ENCODE measurements at places on chromosomes 7 and 10.

DNA sequence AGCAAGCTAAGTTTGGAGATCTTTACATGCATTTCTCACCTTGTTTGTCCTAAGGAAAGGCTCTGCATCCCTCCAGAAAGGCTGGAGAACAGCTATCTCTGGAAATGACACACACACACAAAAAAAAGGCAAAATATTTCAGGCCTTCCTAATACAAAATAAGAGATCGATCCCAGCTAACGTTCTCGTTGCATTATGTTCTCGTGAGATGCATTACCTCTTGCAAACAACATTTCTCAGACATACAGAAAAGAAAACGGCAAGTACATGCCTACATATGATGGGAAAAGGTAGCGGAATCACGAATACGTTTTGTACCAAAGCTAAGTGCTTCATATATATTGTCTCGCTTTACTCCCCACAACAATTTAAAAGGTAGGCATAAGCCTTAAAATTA is 488 bp downstream of the MTERF1 start:
- DNase-seq, result no peak

- no peak for DNase-seq
These were observed 41.6 kb downstream of the MRPS33 start for GRCh38 chr7:140972876-140973829.

GRCh38 chr10:127043301-127043700 is 138.1 kb downstream of the DOCK1 start:
- DNase-seq, result no peak

- DNase-seq, result no peak
These were observed 152.5 kb downstream of the PPP1R9A start for GRCh38 chr7:95059842-95060313.

DNA sequence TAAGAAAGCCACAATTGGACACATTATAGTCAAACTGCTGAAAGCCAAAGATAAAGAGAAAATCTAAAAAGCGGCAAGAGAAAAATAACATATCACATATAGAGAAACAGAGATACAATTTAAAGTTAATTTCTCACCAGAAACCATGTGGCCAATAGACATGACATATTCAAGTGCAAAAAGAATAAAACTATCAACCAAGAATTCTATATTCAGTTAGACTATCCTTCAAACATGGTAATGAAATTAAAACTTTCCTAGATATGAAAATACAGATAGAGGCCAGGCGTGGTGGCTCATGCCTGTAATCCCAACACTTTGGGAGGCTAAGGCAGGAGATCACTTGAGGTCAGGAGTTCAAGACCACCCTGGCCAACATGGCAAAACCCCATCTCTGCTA is 129.1 kb upstream of the RNF32 start:
- no peak for DNase-seq

GRCh38 chr10:69955897-69956740 is 96.5 kb upstream of the MACROH2A2 start:
- DNase-seq, result no peak

DNA sequence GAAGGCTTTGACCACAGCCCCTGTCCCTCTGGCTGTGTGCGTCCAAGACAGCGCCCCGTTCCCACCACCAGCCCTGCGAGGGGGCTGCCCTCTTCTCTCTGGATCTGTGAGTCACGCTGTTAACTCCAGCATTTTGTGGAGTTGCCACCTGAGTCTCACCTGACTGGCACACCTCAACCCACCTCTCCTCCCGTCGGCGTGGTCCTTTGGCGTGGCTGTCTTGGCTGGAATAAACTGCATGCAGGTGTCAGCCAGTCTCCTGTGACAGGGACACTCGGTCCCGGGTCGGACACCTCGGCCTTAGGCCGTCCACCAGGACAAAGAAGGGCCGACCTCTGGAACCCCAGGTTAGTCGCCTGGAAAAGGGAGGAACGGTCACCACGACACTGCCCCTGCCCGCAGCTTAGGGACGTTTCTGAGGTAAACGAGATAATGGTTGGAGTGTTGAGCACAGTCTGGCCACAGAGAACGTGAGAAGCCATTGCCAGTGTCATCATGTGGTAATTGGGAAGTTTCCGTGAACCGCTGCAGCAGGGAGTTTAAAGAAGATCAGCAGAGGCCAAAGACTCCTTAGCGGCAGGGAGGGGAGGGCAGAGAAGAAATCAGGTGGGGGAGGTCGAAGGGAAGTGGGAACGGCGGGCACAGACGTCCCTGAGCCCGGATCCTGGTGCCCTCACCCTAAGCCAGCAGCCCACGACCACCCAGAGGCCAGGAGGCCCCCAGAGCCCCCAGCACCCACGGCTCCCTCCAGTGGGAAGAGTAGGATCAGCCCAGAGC is 73.6 kb upstream of the FAM20C start:
- peak; percentile 21 for DNase-seq

DNA sequence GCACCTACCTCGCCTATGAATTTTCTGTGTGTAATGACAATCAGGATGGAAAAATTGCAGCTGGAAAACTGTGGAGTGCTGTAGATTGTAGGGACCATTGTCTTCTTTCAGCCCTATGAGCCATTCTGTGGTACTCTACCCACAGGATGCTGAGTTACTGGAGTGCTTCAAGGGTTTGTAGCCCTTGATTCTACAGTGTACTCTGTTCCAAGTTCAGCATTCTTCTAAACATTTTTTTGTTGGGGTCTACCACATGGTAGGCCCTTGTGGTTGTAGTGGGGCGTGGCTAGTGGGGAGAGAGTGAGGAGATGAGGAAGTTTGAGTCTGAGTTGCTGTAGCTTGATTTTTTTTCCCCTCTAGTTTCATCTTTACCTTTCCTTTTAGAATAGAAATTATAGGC is 33.5 kb downstream of the REEP3 start:
- DNase-seq, result peak; percentile 92

DNA sequence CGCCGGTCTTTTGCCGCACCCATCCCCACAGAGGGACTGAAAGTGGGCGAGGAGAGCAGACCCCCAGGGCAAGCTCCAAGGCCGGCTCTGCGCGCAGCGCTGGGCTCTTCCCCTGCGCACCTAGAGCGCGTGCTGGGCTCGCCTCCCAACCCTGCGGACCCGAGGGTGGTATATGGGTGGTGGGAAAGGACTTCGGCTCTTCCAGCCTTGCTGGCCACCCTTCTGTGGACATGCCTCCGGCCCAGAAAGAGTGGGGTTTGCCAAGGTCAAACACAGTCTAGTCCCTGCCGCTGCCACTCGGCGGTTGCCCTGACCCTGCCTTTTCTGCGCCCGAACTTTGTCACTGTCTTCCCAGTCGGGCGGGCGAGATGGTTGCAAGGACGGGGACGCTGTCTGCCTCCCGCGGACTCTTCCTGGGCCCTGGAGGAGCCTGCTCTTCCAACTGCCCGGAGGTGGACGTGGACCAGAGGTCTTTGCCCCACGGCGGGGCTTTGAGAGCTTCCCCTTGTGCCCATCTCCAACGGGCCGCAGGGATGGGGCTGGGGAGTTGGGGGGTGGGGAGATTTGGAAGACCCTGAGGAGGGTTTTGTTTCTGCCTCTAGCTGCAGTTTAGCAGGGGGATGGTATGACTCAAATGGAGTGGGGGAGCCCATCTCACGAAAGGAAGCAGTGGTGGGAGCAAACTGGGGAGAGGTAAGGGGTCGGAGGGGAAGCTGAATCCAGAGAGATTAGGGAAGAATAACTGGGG is 1.5 kb downstream of the ADCY1 start:
- DNase-seq, result no peak

DNA sequence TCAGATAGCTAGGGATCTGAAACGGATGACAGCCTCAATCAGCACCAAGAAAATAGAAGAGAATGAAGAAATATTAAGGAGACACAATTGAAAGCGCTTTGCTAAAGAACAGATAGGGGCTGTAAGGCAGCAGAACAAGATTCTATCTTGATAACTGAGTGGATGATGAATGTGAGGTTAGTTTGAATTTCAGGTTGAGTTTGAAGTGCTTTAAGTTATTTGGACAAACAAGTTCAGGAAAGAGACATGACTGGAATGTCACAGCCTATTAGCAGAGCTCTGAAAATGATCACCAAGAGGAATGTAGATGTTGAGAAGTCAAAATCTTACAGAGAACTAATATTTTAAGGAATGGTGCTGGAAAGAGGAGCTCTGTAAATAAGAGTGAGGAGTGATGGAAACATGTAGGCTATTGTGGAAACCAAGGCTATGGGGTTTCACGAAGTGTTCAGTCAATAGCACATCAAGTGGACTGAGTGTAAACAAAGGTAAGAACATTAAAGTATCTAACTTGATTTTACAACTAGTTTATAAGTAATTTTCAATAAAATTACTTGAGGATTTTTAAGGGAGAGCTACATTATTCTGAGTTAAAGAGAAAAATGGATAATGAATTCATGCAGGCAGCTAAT is 61.6 kb downstream of the MEST start:
- no peak for DNase-seq

DNA sequence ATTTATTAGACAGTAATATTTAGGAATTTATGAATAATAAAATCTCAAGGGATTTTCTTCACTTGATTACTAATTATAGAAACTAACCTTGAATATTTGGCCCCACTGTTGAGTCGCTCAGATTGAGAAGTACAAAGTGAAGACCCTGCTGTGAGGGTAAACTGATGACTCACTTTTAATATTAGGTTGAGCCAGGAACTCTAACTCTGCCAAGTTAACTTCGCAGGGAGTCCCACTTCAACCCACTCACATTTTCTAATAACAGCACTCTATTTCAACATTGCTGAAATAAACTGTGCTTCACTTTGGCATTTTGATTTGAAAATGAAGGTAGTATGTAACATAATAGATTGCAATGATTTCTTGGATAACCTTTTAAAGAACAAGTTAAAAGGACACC is 200.7 kb downstream of the POLR1F start:
- DNase-seq, result no peak

- DNase-seq, result no peak
These were observed 31.6 kb downstream of the CHAT start for GRCh38 chr10:49645417-49645816.

GRCh38 chr7:52956379-52956915 is 79.0 kb upstream of the POM121L12 start:
- DNase-seq, result no peak

DNA sequence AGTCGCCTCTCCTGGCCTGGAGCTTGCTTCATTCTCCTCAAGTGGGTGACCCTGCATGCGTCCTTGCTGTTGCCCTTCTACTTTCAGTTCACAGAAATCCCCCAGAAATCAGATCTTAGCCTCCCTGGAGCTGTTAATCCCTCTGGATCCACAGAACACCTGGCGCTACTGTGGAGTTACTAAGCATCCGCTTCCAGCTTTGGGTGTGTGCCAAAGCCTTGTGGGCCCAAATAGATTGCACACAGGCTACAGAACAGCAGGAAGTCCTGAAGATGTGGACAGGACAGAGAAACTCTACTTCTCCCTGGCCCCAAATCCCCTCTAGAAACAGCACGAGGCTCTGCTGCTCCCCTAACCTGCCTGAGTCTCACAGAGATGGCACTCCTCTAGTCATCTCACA is 36.6 kb upstream of the PDLIM1 start:
- DNase-seq, result no peak

- no peak for DNase-seq
These were observed 357.5 kb upstream of the LRGUK start for GRCh38 chr7:133769668-133770067.

DNA sequence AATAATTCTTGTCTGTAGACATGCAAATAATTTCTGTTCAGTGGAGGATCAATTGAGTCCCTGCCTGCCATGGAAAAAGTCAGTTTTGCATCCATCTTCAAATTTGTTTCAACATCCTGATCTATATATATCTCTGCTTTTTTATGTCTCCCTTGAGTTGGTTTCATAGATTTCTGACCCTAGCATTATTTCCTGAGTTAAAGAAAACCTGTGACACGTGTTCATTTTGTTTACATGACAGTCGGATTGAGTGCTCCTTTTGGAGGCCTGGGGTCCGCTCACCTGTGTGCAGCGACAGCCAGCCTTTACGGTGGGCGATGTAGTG is 674 bp downstream of the MRPS24 start:
- no peak for DNase-seq

- DNase-seq, result no peak
These were observed 9.1 kb upstream of the PRKAR2B start for GRCh38 chr7:107035446-107035845.

- no peak for DNase-seq
These were observed 254.8 kb downstream of the PHF14 start for GRCh38 chr7:11228515-11228914.

DNA sequence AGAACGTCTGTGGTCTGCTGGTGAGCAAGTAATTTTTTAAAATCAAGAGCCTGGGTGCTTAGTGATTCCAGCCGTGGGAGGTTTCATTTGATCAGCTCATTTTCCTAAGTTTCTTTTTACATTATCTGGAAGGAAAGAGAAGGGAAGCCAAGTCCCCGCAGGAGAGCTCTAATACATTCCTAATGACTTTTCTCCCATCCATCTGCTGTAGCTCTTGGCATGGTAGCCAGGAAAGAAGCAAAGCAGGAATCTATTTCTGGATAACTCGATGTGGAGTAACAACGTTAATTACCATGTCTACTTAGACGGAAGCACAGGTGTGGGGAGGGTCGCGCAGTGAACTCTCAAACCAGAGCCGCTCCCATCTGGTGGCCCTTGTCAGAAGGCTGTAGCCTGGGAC is 121.9 kb downstream of the PAXIP1 start:
- no peak for DNase-seq

DNA sequence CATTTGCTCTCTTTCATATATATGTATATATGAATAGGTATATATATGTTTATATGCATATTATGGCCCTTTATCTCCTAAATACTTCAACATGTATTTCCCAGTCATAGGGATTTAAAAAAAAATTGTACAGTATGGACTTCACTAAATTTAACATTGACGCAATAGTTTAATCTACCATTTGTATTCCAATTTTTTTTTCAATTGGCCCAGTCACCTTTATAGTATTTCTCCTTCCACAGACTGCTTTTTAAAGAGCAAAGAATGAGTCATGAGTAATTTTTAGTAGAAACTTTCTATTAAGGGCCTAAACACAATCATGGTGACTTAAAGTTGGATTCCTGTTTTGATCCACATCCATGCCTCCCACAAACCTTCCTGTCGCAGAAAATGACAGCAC is 20.5 kb downstream of the CCSER2 start:
- no peak for DNase-seq

DNA sequence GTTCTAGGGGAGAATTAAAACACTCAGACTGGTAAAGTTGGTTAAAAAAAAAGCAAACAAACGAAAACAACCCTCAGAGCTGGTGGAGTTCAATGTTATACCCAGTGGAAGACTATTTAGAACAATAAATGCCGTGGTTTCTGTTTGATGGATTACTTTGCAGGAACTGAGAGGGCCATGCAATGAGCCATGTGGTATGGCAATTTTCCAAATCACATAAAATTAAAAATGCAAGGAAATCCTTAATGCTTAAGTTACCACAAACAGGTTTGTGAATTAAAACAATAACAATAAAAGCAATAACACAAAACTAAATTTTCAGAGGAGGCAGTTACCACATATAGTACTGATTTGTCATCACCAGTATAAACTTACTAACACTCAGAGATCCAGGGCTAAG is 96.9 kb downstream of the RTKN2 start:
- DNase-seq, result no peak

- peak; percentile 53 for DNase-seq
These were observed at the start of gene PALD1 for GRCh38 chr10:70478191-70479164. PALD1 (plus strand) TSS chr10:70478767; CDS start chr10:70525952, 47,185 bp downstream.

GRCh38 chr7:138720286-138720685 is 19.1 kb upstream of the SVOPL start:
- no peak for DNase-seq

- no peak for DNase-seq
These were observed 46.5 kb downstream of the TFEC start for GRCh38 chr7:115984105-115984504.
